Motor neuron (in vitro differentiated cells): ENCODE measurements at places on chromosomes 1 and 21.

GRCh38 chr1:38127428-38127827 is 80.8 kb upstream of the POU3F1 start:
- peak; percentile 60 for ATAC-seq

DNA sequence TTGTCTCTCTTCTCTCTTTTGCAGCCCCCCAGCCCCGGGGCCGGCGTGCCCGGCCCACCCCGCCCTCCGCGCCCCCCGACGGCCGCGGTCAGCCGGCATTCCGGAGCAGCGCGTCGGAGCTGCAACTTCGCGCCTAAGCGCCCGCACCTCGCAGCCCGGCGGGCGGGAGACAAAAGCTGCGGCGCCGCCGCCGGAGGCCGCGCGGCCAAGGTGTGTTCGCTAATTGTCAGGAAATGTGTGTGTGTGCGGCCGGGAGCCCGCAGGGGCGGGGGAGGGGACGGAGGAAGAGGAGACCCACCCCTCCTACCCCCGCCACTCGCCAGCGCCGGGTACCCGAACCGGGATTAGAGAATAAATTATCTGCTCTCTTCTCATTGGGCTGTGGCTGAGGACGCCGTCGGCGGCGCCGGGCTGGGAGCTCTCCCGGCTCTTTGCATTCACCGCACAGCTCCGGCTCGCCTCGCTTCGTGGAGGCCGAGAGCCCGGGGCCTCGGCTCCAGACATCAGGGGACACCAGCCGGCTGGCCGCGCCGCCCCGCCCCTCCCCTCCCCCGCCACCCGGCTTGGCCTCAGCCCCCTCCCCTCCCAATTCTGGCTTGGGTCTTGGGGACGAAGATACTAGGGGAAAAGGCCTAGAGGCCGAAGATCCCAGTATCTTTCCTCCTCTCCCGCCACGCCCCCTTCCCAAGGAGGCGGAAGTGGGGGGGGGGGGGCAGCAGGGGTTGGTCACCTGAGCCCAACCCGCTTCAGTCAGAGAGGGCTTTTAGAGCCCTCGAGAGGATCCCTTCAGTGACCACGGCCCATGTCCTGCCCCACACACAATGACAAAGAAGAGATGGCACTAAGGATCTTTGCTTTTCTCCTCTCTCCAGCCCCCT is 1.3 kb upstream of the BLACAT1 start:
- peak; percentile 87 for ATAC-seq

DNA sequence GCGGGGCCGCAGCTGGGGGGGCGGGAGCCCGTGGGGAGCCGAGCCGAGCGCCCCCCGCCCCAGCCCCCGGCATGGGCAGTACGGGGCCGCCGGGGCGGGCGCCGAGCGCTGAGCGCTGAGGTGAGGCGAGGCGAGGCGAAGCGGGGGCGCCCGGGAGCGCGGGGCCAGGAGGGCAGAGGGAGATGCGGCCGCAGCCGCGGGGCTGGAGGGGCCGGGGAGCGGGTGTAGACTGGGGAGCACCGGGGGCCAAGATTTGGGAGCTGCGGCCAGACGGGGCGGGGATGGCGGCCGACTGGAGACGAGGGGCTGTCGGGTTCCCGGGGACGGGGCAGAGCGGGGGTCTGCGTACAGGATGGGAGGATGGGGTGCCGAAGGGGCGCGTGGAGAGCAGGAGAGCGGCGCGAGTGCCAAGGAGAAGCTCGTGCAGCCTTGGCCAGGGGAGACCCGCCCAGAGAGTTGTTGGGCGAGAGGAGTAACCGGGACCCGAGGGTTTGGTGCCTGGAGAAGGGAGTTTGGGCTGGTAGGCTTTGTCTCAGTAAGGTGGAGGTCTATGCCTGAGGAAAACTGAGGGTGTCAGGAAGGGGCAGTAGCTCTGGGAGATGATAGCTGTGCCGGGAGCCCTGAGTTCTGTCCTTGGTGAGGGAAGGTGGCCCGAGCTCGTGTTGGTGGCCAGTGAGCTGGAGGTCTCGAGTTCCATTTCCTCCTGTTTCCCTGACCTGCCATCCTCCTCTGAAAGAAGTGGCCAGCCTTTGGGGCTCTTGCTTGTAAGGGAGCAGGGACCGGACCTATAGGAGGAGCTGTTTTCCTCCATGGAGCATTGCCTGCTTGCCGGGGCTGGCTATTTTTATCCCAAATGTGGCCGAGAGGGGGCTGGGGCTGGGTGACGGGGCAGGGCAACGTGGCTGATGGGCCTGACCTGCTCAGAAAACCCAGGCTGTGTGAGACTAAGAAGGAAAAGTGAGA is 539 bp downstream of the ATP8B2 start:
- peak; percentile 49 for ATAC-seq

GRCh38 chr1:46030876-46031660 is 101.4 kb downstream of the PIK3R3 start:
- no peak for ATAC-seq

DNA sequence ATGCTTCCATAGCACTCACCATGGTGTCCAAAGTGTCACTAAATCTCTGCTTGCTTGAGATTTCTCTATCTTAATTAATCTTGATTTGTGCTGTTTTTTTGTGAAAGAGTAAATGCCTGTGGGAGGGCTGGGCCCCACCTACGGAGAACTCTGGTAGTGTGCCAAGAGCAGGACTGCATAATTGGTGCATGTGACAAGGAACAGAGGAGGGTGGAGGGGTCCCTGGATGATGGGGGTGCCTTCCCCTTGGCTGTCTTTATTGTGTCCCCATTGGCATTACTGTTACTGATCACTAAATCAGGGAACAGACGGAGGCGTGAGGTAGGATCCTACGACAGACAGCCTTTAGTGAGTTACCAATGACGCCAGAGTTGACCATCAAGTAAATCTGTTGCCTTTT is 223.4 kb downstream of the DISC1 start:
- no peak for ATAC-seq

GRCh38 chr1:86503406-86504136 is 34.8 kb downstream of the CLCA1 start:
- ATAC-seq = no peak

DNA sequence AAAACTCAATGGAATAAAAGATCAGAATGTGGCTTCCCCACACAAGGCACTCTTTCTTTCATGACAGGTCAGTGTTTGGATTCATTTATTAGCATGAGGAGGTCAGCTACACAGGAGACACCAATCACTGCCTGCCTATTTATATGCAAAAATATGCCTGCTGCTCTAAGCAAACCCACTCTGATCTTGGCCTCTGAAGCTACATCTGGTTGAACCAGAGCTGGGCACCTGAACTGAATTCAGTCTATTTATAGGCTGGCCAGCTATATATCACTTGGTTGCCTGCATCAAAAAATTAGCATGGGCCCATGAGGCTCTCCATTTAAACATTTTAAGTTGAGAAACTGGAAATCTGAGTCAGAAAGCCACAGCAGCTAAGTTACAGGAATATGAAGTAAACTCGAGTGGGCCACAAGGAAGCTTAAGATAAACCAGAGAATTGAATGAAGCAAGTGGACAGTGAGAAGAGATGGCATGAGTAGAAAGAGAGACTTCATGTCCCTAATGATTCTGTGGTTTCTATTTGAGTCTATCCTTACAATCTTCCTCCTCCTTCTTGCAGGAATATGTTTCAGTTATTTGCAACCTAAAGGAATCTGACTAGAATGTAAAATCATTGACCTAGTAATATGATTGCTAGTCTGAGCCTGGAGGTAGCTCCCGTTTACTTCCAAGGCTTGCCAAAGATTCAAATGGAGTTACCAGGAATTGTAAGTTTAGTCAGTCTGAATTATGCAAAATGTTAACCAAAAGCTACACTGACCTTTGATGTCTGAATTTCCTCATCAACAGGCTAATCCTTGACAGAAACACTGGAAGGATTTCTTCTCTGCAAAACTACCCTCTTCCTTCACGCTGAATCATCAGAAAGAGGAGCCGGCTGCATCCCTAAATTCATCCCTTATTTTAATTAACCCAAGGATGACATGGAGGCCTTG is 17.7 kb downstream of the DDAH1 start:
- ATAC-seq = peak; percentile 36

GRCh38 chr1:81982523-81982922 is 181.8 kb downstream of the ADGRL2 start:
- ATAC-seq = no peak

GRCh38 chr1:193533853-193534252 is 347.4 kb upstream of the B3GALT2 start:
- no peak for ATAC-seq
